ENCODE measurements at places on chromosomes 2 and 18.

DNA sequence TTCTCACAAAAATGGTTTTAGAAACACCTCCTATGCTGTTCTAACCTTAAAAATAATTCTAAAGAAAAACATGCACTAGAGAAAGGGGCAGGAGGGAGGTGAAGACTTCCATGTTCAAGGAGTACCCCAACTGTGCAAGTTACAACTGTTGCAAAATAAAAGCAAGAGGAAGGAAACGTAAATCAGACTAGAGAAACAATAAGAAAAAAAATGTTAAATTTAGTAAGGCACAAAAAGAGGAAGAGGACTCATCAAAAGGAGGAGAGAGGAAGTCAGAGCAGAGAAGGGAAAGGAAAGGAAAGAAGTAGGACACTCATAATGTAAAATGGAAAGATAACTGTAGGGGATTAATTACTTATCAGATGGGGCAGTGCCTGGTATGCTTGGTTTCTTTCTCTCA is 34.1 kb downstream of the RAPH1 start:
- no peak for DNase-seq

GRCh38 chr2:188785490-188785889 is 188.7 kb upstream of the COL3A1 start:
- DNase-seq = no peak

- DNase-seq = no peak
Observed at GRCh38 chr2:153100151-153100550, 378.4 kb downstream of the RPRM start.

DNA sequence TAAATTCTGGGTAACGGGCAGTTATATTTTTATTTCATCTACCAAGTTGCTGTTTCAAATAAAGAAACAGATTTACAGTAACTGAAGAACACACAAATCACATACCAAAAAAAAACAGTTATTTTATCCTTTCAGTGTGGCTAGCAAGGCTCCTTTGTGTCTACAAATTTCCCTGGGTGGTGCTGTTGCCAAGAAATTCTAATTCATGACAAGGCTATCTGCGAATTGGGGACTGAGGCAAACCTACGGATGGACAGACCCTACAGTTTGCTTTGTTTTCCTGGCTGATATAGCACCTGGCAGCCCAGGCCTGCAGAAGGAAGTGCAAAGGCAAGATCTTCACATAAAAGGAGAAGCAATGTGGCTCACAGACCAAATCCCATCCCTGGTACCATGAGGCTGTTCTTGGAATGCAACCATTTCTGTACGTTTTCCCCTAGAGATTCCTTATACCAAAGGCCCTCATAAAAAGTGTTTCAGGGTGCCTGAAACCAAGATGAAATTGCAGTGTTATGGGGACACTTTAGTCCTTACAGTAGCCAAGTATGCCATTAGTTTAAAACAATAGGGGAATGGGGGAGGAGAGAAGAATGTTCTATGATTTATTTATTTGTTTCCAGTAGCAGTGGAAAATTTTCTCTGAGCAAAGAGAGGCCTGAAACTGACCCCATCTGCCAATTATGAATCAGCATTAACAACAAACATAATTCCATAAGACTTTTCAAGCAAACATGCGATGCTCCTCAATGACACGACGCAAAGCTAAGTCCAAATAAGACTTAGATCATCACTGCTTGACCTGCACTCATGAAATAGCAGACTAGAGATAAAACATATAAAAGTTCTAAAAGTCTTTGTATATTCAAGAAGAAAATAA is 4.3 kb downstream of the KLF7 start:
- DNase-seq = no peak

- DNase-seq = no peak
Observed at GRCh38 chr2:136306836-136307235, 188.9 kb upstream of the CXCR4 start.

DNA sequence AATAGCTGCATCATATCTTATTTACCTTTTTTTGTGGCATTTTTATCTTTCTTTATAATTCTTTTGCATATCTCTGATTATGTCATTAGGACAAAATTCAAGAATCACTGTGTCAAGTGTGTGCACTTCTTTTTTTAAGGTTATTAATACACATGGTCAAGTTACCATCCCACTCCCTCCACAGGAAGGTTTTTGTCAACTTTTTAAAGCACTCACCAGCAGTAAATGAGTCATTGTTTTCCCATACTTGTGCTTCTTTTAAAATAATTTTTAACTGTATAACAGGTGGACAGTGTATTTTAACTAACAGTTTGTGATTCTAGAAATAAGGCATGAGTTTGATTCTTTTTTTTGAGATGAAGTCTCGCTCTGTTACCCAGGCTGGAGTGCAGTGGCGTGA is 45.7 kb upstream of the FAM171B start:
- no peak for DNase-seq

DNA sequence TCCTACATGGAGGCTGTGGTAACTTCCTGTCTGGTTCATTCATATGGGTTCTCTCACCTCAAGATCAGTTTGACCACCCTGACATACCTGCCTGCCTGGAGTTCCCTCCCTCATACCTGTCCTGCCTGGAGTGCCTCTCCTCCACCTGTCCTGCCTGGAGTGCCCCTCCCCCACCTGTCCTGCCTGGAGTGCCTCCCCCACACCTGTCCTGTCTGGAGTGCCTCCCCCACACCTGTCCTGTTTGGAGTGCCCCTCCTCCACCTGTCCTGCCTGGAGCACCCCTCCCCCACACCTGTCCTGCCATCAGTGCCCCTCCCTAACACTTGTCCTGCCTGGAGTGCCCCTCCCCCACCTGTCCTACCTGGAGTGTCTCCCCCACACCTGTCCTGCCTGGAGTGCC is 461.9 kb downstream of the PTPRM start:
- DNase-seq = no peak

DNA sequence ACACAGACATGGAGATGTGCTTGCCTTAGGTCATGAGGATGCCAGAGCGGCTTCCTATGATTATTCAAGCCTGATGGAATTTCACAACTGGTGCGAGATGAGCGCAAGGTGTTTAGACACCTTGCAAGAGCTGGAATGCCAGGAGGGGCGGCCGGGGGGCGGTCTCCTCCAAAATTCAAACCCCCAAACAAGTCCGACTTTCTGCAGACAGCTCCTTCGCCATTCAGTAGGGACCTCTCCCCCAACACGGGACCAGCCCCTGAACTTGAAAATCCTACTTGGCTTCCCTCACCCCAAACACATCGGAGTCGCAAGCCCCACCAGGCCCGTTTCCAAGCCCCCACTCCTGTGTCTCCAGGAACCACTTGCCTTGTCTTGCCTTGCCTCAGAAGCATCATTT is 64.8 kb upstream of the ID2 start:
- DNase-seq = no peak

DNA sequence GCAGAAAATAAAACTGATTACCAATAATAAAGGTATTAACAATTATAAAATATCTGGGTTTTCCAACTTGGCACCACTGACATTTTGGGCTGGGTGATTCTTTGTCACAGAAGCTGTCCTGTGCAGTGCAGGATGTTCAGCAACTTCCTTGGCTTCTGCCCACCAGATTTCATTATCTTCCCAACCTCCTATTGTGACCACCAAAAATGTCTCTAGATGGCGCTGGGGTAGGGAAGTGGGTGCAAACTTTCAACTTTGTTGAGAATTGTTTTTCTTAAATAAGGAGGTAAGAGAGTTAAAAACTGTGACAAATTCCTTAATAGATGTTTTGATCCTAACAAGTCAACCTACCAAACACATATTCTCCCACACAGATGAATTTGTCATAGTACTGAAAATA is 90.1 kb downstream of the GAREM1 start:
- no peak for DNase-seq

DNA sequence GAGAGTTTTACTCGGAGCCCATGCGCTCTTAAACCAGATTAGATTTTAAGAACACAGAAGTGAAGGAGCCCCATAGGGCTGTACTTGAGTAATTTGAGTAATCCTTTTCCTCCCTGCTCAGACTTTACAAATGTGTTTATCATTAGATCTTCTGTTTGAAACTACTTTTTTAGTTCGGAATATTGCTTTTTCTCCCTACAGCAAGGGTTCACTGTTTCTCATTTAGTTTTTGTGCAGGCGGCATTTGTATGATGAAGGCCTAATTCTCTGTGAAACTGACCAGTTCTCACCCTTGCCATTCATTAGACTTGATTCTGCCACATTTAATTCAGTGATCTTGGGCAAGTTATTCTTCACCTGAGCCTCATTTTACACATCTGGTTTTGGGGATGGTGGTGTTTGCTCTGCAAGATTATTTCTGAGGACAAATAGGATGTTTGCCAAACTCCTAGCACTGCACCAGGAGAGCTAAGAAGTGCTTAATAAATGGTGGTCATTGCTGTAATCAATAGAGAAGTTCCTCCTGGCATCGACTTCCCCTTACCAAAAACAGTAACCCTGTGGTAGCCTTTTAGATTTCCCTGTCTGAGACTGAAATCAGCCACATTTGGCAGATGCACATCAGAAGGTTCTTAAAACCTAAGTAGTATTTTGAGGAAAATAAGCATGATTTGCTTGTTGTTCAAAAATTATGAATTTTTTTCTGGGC is 2.2 kb downstream of the B3GNT2 start:
- no peak for DNase-seq

DNA sequence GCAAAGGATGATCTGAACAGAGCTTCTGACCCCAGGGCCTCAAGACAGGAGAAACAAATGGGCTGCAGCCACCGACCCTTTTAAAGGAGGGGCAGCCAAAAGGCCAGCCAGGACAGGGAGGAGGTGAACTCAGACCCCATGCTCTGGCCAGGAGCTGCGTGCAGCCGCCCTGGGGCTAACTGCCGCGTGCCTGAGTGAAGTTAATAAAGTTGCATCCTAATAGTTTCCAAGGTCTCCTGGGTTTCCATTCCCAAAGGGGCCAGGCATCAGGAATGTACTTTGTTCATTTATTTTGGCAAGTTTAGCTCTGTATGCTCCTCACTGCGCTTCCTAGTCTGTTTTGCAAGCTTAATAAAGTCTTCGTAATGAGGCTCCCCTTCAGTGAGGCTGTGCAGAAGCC is 60.7 kb downstream of the EN1 start:
- no peak for DNase-seq

DNA sequence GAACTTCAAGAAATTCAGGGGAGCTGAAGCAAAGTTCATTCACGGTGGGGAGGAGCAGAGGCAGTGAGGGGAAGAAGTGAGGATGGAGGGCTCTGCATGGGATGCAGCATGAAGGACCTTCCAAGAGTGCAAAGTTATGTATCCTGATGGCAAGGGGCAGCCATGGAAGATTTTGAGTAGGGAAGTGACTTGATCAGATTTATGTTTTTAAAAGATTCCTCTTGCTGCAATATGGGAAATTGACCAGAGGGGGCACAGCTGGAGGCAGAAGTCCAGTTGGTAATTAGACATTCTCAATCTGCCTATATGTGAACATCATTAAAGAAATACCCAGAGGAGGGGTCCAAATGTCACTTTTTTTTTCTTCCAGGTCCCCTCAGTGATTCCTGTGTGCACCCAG is 21.5 kb upstream of the ANXA4 start:
- DNase-seq = no peak

GRCh38 chr18:2986150-2986865 is 26.6 kb downstream of the LPIN2 start:
- DNase-seq = no peak

GRCh38 chr2:128347171-128347558 is 28.5 kb upstream of the HS6ST1 start:
- DNase-seq = no peak

- no peak for DNase-seq
Observed at GRCh38 chr2:30078521-30078920, 68.3 kb upstream of the YPEL5 start.

DNA sequence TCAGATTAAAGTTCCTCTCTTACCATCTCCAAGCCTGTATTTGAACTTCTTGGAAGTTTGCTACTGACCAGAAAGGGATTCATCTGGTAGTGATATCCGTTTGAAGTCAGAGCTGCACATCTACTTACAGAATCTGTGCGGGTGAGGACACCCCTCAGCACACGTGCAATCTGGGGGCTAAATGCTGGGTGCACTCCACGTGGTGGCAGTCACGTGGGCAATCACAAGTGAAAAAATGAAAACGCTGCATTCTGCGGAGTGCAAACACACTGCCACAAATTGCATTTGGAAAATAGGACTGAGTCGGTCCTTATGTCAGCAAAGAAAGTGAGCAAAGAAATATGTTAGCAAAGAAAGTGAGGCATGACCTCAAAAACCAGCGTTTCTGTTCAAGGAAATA is 76.1 kb upstream of the GYPC start:
- no peak for DNase-seq

DNA sequence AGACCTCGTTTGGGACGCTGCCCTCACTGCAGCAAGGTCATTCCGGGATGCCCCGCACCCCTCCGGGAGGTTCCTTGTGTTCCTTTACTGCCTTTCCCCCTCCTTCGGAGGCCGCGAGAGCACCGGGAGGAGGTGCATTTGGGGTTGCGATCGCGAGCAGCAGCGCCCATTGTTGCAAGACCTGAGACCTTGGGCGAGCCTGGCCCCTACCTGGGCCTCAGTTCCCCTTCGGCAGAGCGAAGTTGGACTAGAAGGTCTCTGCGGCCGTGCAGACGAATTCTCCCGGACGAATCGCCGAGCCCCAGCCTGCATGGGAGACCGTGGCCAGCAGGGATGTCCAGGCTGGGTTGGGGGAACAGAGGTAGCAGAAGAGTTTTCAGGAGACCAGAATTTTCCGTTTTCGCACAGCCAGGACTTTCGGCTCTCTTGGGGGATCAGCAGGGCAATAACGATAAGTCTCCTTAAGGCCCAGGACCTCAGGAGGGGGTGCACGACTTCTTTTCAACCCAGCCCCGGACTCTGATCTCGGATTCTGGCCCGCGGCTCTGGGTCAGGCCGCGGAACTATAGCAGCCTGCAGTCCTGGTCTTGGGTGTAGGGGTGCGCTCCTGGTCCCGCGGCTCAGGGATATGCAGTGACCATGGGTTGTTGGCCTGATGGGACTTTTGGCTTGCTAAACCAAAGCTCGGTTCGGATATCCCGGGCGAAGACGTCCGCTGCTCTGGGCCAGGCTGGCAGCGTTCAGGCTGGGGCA is 2.8 kb downstream of the GDF7 start:
- no peak for DNase-seq

- no peak for DNase-seq
Observed at GRCh38 chr2:85712336-85712735, 18.2 kb downstream of the GNLY start.

- no peak for DNase-seq
Observed at GRCh38 chr2:173961346-173961705, 3.8 kb downstream of the SP3 start.

- DNase-seq = no peak
Observed at GRCh38 chr2:173978447-173978846, 13.3 kb upstream of the SP3 start.

DNA sequence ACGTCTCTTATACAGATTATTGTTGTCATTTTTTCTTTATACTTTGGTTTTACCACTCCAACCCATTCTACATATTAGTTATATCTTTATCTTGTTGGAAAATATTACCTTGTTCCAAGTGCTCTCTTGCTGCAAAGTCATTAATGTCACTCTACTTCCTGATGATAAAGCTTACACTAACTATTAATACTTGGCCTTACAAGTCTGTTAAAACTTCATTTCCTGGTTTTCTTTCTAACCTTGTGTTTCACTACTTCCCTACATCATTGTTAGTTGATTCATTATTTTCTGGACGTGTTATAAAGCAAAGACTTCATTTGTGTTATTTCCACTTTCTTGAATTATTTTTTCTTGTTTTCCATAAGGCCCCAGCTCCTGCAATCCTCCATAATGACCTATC is 382.6 kb upstream of the CDH20 start:
- no peak for DNase-seq

All from T-helper 22 cell (primary cell).